AML-193 (cell line): ENCODE measurements at places on chromosomes 16 and 17.

- no peak for DNase-seq
Measured at GRCh38 chr17:497241-498034, 144.8 kb upstream of the RPH3AL start.

- DNase-seq = no peak
Measured at GRCh38 chr16:19883296-19883965, 1.2 kb downstream of the GPRC5B start.

DNA sequence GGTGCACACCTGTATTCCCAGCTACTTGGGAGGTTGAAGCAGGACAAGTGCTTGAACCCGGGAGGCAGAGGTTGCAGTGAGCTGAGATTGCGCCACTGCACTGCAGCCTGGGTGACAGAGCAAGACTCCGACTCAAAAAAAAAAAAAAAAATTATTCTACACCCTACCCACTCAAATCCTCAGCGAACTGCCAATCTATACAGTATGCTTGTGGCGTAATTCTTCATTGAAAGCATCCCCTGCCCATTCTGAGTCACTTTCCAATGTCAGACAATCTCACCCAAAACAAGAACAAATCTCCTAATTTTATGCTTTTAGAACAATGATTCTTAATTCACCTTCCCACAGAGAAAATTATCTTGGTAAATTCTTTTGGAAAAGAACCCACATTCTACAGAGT lies 12.0 kb downstream of the AMFR start:
- DNase-seq = no peak

- no peak for DNase-seq
Measured at GRCh38 chr17:15946611-15947120, 1.7 kb downstream of the ADORA2B start.

DNA sequence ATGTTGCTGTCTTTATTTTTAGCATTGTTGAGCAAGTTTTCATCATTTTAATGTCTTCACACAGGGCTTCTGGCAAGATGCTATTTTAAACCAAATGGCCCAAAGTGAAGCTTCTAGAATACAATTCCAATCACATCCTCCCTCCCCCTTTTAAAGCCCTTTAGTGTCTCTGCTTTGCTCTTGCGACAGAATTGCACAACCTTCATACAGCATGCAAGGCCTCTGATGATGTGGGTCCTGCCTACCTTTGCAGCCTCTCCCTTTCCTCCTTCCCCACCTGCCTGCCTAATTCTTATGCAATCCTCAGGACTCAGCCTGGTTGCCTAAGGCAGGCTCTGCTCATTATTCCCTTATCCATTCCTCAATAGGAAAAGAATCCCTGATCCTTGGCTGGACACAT lies 381.7 kb downstream of the SLC39A11 start:
- DNase-seq = peak; percentile 28

GRCh38 chr16:81600275-81600674 lies 155.7 kb downstream of the CMIP start:
- DNase-seq = no peak

- DNase-seq = no peak
Measured at GRCh38 chr17:61444831-61445230, 7.4 kb upstream of the TBX4 start.

DNA sequence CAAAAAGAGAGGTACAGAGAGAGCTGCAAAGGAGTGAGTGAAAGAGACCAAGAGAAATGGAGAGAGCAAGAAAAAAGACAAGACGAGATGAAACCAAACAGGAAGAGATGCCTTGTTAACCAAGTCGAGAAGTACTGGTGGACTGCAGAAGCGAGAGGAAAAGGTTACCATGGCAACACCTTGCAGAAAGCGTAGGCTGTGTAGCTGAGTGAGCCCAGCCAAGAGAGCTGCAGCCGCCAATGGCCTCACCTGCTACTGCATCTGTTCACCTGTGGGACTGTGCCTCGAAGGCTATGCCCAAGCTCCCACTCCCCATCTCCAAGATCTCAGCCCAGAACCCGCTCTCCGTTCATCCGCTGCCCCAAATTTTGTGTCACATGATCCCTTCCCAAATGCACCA lies 161.3 kb downstream of the SLC39A11 start:
- no peak for DNase-seq

DNA sequence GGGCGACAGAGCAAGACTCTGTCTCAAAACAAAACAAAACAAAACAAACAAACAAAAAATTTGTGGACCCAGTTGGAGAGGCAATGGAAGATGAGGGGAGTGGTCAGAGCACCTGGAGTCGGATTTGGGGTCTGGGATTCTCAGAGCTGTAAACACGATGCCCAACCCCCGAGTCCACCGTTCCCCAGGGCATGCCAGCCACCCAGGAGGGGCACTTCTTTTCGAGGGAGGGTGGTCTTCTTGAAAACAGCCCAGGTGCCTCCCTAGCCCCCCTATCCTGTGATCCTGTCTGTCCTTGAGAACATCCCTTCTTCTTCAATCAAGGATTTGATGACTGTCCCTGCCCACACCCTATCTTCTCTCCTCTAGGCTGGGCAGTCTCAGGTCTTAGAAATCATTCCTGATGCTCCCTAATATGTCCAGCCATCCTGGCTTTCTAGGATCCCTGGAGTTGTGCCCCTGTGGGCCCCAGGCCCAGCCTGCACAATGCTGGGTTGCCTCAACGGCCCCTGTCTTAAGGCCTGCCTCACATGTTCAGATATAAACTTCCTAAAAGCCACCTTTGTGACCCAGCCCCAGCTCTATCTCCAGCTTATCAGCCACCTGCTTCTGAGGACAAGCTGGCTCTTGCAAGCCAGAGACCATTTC lies 3.1 kb upstream of the SLC13A2 start:
- no peak for DNase-seq

GRCh38 chr16:89397331-89397861 lies 93.0 kb downstream of the ANKRD11 start:
- no peak for DNase-seq

GRCh38 chr16:75060723-75061122 lies 55.9 kb downstream of the LDHD start:
- DNase-seq = peak; percentile 44

GRCh38 chr17:82664701-82665182 lies 16.5 kb upstream of the WDR45B start:
- no peak for DNase-seq

DNA sequence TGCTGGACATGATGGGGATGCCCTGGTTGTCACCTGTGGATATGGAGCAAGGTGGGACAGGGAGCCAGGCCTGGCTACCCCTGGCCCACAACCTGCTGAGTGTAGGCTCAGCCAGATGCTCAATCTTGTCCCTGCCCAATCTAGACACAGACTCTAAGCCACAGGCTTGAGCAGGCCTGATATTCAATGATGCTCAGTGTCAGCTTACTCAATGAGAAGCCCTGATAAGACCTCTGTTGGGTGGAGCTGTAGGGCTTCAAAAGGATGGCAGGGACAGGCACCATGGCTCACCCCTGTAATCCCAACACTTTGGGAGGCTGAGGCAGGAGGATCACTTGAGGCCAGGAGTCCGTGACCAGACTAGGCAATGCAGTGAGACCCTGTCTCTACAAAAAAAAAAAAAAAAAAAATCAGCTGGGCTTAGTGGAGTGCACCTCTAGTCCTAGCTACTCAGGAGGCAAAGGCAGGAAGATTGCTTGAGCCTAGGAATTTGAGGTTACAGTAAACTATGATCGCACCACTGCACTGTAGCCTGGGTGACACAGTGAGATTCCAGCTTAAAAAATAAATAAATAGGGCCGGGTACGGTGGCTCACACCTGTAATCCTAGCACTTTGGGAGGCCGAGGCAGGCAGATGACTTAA lies 3.4 kb downstream of the LCAT start:
- DNase-seq = no peak

DNA sequence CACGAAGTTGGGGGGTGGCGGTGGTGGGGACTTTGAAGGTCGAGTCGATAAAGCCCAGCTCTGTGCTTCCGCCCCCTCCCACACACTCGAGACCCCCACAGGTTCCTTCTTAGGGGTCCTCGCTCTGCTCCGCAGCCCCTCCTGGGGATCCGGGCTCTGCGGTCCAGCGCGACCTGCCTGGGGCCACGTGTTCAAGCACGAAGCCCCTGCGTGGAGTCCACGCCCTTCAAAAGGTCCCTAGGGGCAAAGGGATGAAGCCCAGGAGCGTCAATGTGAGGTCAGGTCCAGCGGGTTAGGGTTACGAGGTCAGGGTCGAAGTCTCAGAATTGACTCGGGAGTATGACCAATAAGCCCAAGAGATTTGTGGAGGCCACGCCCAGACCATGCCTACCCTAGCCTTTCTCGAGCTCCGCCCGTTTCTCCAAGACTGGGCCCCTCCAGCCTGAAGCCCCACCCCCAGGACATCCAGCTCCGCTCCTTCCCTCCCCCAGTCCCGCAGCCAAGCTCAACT lies 786 bp upstream of the CACNA1G start:
- DNase-seq = no peak

GRCh38 chr16:81997738-81998137 lies 13.5 kb downstream of the SDR42E1 start:
- DNase-seq = no peak

GRCh38 chr17:64262198-64262999 lies 661 bp downstream of the TEX2 start:
- peak; percentile 54 for DNase-seq

DNA sequence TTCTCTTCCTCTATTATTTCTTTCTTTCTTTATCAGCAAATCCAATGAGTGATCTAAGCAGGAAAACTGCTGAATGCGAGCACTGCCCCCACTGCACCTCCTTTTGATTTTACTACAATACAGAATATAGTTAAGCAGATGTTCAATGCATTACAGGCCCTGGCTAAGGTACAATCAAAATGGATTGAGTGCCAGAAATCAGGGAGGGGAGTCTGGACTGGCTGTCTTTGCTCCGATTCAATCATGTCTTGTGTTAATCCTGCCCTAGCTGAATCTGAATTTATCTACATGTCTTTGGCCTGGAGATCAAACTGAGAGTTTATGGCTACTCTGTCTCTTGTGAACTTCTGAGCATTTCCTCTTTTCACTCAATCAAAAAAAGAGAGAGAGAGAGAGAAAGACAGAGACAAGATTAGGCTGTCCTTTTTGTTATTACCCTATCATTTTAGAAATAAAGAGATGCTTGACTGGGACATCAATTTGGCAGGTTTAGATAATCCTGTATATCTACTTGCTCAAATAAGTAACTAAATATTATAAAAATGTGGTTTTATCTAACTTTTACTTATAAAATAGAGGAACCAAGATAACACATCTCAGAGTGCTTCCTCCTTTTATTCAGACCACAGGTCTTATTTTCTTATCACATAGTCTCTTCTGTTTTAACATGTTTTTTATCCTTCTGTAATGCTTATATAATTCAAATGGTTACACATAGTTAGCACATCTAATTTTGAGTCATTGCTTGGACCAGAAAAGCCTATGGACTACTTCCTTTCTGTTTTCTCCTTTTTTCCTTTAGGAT lies 656.2 kb downstream of the KCNJ2 start:
- no peak for DNase-seq
